ENCODE measurements at places on chromosomes 16 and 17.
A peak's percentile ranks its signal among the peaks of the same experiment; 100 is the strongest.

DNA sequence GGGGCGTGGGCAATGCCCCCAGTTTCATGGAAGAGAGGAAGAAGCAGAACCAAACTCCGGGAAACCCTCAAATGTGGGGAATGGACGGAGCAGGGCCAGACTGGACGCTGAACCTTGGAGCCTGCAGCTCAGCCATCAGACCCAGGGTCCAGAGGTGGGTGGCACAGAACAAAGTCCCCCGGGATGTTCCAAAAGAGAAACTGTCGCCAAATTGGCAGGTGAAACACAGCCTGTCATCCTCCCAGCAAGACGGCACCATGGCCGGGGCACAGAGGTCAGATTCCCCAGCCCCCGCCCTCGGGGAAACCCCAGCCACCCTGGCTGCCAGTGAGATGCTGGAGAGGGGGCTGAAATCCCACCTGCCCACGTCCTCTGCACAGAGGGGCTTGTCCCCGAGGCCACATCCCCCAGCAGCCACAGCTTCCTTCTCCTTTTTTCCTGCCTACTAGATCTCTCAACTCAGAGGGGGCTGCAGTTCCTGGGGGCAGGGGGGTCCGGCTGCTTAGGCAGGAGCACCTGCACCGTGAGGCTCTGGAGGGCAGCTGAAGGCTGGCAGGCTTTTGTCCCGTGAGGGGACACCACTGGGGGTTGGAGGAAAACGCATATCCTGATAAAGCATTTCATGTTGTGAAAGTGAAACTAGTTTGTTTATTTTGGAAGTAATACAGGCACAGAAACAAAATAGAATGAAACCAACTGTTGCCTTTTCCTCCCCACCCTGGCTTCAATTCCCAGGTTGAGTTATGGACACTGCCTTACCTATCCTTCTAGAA, 1.2 kb upstream of the SECTM1 start:
- DNase-seq, result no peak

DNA sequence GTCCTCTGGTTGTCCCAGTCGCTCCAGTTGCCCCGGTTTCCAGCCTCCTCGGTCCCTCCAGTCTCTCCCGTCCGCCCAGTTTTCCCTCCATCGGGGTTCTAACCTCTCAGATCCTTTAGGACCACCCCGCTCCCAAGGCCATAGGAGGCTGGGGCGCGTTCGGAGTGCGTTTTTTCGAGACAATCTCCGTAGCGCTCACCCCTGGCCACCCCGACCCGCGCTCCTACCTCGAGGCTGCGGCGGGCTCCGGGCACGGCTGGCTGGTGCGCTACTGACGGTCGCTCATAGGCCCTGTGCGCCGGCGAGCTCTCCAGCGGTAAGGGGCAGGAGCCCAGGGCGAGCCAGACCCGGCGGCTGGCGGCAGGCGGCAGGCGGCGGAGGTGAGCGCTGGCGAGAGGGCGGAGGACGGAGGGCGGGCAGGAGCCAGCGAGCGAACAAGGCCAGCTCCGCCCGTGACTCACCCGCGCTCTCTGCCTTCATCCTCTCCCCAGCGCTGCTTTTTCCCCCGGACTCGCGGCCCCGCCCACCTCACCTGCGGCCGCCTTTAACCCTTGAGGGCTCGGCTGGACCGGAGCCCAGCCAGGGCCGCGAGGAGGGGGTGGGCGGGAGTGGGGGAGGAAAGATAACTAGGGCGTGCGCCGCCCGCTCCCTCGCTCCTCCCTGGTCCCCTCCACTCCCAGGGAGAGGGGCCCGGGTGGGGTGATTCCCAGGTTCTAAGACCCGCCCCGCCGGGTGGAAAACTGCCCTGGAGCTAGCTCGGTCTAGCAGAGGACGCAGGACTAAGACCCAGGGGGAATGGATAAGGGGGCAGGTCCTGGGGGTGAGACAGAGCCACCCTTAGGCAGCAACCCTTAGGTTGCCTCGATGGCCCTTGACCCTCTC, at the start of gene SP6:
TSS of gene SP6 (minus strand) at position 472 of the 882 bp plus-strand sequence. CDS start 2,734 bp downstream, outside the sequence.
- DNase-seq, result peak; percentile 60

- DNase-seq, result no peak
Measured at GRCh38 chr17:74443516-74444296, 11.8 kb downstream of the GPRC5C start.

GRCh38 chr17:44878627-44879221, 20.5 kb downstream of the EFTUD2 start:
- peak; percentile 49 for DNase-seq

GRCh38 chr16:88769617-88770460, 15.2 kb downstream of the PIEZO1 start:
- no peak for DNase-seq

DNA sequence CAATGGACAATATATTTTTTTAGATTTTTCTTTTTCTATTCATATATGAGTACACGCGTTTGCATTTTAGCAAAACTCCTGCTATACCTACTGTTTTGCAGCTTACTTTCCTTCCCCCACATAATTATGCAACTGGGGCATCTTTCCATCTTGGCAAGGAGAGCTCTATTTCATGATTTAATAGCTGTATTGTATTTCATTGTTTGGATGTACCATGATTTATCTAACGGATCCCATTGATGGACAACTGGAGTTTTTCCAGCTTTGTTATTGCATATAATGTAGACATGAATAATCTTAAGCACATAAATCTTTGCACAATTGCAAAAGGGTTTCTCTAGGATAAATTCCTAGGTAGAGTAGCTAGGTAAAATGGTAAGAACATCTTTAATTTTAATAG, 133.9 kb downstream of the PITPNC1 start:
- no peak for DNase-seq

DNA sequence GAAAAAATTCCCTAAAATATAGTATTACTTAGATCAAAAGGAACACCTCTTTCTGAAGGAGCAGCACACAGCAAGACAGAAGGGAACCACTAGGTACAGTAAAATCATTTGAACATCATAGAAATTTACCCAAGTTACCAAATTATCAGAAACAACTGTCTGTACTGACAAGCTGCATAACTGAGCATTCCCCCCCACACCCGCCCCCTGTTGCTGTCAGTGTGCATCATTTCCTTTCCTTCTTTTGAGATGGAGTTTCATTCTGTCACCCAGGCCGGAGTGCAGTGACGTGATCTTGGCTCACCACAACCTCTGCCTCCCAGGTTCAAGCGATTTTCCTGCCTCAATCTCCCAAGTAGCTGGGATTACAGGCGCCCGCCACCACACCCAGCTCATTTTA, 120.7 kb downstream of the TRIM37 start:
- DNase-seq, result peak; percentile 36

- DNase-seq, result peak; percentile 12
Measured at GRCh38 chr17:80252871-80253270, 7.8 kb upstream of the RNF213 start.

GRCh38 chr17:76940738-76941350, 72.6 kb downstream of the MGAT5B start:
- DNase-seq, result no peak

DNA sequence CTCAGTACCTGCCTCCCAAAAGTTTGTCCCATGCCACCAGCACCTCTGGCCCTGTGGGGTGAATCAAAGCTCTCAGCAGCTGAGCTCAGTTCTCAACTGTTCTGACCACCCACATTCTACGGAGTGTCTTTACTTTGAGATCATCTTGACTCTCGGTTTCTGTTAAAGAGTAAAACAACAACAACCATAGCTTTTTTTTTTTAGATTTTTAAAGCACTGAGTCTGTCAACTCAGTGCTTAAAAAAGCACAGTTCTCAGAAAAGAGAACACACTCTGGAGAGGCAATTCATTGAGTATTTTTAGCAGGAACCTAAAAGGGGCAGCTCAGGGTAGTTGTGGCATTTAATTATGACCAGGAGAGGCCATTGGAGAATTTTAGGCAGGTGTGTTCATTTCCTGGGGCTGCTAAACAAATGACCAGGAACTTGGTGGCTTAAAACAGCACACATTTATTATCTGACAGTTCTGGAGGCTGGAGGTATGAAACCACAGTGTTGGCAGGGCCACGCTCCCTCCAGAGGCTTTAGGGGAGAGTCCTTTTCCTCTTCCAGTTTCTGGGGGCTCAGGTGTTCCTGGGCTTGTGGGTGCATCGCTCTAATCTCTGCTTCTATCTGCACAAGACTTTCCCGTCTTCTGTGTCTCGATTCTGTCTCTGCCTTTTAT, 6.7 kb upstream of the WFIKKN2 start:
- DNase-seq, result no peak

DNA sequence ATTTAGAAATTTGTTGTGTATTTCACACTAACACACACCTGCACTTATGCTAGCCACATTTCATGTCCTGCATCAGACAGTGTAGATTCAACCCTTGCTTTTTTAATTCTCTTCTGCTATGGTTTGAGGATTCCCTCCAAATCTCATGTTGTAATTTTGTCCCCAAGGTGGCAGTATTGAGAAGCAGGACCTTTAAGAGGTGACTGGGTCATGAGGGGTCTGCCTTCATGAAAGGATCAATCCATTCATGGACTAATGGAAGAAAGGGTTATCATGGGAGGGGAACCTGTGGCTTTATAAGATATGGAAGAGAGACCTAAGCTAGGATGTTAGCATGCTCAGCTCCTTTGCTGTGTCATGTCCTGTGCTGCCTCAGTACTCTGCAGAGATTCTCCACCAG, 1032.2 kb downstream of the CDH11 start:
- DNase-seq, result peak; percentile 56

DNA sequence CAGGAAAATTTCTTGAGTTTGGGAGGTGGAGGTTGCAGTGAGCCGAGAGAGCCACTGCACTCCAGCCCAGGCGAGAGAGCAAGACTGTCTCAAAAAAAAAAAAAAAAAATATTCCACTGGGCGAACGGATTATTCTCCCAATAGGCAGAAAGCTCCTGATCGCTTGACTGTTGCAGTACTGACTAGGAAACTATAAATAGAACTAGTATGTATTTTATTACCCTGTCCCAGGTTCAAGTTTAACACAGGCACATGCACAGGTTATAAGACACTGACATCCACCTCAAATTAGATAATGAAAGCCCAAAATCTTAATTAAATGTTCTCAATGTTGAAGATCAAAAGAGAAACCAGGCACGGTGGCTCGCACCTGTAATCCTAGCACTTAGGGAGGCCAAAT, 11.5 kb downstream of the PARN start:
- no peak for DNase-seq

DNA sequence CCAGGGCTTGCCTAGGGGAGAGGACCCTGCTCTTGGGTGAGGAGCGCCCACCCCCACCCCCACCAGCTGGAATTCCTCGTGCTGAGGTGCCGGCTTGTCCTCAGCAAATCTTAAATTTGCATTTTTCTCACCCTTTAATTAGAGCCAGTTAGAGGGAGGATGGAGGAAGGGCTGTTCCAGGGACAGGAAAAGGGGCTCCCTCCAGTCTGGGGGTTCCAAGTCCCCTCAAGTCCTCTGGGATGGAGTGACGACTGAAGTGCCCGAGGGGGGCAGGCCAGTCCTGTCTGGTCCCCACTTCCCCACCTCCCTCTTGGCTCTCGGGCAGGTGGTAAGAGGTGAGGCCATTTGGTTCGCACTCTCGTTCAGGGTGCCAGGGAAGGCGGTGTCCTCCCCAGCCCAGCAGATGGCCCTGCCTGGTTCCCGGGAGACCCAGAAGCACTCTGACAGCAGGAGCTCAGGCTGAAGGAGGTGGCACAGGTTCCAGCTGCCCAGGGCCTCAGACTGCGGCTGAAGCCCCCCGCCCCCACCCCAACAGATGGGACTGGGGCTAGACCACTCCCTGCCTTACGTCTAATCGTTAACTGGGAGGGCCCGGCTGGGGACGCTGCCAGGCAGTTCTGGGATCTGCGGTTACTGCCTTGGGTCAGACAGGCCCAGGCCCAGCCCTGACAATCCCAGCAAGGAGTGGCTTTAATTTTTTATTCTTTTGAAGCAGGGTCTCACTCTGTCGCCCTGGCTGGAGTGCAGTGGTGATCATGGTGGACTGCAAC, 2.2 kb downstream of the RAB26 start:
- DNase-seq, result no peak

DNA sequence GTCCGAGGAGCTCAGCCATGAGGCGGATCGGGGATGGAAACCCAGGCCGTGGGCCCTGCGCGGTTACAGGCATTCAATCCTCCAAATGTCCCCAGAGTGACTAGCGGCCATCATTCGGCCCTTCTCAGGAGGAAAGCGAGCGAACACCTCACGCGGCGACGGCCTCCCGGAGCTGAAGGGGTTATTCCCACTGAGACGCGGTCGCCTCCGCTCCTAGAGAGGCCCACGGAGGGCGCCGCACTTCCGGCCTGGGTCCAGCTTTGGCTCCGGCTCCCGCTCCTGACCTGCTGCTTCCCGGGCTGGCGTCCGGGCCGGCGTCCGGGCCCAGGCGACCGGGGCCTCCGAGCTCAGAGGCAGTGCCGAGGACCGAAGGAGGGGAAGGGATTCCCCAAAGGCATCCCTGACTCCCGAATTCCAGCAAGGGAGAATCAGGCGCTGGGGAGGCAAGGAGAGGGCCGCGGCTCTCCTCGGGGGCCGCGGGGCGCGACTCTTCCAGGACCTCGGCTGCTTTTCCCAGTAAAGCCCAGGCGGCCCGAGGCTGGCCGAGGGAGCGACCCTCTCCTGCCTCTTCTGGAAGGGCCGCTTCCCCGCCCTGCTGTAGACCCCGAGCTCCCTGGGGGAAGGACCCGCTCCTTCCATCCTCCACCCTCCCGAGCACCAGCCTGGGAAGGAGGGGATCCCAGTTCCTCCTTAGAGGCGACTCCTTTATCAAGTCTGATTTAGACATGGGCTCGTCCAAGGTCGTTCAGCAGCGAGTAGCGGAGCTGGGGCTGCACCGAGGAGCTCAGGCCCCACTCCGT, 18.6 kb upstream of the ZNF629 start:
- peak; percentile 84 for DNase-seq
